ENCODE measurements at places on chromosomes 5 and 9.

- no peak for DNase-seq
Observed at GRCh38 chr5:31770998-31771397, 132.1 kb downstream of the PDZD2 start.

DNA sequence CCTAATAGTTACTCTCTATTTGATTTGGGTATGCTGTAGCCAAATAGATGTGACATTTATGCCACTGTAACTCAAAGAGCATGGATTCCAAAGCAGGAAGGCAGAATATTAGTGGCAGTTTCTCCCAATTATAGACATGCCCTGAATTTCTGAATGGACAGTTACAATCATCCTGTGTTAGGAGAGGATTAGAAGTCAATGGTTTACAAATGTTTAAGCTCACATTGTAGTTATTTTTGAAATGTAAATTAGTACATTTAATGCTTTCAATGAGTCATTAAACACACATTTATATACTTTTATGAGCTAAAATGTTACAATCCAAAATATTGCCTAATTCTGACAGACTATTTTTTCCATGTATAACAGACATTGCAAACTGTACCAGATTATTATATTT is 62.3 kb upstream of the CDH18 start:
- DNase-seq, result no peak

DNA sequence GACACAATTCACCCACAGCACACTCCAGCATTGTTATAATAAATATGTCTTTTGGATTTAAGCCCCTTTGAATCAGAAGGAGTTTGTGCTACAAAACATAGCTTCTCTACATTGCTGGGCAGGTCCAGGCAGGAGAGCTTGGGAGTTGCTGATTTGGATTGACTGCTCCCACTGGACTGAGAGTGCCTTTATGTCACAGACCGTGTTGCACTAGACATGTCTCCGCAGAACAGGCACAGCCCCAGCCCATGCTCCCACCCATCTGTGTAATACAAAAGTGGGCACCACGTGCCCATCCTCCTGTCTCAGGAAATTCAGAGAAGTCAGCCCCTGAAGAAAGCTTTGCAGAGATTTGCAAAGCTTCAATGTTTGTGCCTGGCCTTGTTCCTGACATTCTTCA is 117.1 kb downstream of the MED10 start:
- no peak for DNase-seq

GRCh38 chr9:86979657-86980056 is 32.4 kb upstream of the GAS1 start:
- no peak for DNase-seq

GRCh38 chr9:71326360-71326759 is 204.9 kb upstream of the TRPM3 start:
- DNase-seq, result no peak

DNA sequence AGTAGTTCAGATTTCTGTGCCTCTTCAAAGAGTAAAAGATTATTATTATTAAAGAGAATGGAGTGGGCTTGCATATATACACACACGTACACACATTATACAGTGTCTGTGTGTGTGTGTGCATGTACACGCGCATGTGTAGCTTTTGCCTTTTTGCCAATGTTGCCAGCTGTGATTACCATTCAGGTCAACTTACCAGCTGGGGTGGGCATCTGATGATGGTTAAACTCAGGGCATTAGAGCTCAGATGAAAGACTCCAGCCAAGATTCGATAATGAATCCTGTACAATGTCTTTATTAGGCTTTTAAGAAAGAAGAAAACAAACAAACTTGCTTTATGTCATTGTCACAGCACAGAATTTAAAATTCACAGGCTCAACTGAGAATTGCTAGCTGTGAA is 296.5 kb upstream of the DMAC1 start:
- DNase-seq, result no peak

DNA sequence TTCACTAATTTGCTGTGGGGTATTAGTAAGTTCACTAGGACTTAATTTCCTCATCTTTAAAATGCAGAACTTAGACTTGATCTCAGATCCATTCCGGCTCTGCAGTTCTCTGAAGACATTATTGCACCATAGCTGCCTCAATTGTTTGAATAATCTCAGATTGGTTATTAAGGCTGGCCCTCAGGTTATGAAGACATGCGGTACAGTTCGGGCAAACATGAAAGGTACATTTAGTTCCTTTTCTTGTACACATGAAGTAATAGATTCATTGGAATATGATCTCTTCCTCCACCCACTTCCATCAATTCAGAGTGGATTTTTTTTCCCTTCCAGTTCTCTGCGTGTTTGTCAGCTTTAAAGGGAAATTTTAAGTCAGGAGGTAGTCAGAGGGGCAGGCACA is 28.0 kb downstream of the ATP6V0E1 start:
- DNase-seq, result no peak

- DNase-seq, result no peak
Observed at GRCh38 chr5:84825606-84826005, 440.9 kb upstream of the EDIL3 start.

GRCh38 chr9:130446101-130446861 is 1.5 kb downstream of the ASS1 start:
- DNase-seq, result no peak

DNA sequence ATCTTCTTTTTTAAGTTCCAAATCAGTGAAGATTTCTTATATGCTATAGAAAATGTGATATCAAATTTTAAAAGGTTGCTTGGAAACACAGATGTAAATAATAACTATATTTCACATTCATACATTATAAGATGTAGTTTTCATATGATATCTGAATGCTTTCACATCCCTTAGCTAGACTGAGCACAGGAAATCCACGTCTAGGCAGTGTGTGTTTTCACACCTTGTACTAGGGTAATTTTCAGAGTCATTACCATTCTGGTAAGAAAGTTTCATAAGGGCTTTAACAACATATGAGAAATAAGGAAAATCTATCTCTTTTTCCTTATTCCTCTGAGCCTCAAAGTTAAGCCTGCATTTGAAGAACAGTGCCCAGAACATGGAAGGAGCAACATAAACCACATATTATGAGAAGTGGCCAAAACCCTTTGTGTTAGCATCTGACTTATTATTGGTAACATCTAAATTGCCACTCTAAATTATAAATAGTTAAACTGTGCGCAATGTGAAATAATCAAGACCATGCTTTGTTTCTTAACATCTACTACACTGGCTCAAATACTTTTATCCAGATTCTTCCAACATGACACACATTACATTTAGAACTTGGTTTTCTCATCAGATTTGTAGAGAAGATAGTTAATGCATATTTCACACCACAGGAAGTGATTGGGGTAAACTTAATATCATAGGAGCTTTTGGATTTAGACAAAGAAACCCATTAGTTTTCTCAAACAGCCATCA is 113.3 kb downstream of the PPP2R2B start:
- DNase-seq, result no peak

DNA sequence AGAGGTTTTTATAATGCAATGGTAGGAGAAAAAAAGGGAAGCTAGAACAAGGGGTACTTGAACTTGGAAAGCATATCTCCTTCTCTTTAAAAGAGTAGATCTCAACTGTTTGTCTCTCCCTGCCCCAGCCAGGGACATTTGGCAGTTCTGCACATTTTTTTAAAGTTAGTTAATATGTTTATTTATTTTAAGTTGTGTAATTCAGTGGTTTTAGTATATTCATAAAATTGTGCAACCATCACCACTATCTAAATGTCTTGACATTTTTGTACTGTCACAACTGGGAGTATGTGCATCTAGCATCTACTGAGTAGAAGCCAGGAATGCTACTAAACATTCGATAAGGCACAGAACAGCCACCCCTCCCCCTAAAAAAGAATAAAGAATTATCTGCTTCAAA is 103.5 kb upstream of the DPYSL3 start:
- no peak for DNase-seq

GRCh38 chr9:16515879-16516301 is 354.6 kb downstream of the BNC2 start:
- no peak for DNase-seq

DNA sequence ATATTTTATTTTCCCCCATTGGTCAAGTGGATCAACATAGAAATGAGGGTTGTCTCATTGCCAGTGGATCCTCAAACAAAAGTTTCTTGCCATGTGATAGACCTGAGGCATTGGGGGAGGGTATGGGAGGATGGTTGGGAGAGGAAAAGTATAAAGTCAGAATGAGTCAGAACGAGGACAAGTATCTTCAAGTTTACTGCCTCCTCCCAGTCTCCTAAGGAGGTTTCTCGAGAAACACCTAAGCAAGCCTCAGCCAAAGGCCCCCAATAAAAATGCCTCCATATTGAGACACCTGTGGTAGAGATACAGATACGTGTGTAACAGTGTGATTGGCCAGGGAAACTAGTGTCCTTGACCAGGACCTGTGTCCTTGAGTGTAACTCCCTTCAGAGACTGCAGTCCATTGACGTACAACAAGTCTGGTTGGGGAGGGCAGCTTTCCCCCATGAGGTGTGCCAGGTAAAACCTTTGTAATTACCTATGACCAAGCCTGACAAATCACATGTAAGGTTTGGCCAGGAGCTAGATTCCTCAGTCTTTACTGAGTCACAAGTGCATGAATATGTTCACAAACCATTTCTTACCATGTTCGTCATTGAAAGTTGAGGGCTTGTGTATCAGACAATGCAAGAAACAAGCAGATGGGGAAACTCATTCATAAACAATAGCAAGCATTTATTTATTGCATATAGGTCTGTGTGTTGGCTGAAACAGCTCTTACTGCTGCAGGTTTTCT is 198.6 kb upstream of the SH3GL2 start:
- DNase-seq, result no peak

DNA sequence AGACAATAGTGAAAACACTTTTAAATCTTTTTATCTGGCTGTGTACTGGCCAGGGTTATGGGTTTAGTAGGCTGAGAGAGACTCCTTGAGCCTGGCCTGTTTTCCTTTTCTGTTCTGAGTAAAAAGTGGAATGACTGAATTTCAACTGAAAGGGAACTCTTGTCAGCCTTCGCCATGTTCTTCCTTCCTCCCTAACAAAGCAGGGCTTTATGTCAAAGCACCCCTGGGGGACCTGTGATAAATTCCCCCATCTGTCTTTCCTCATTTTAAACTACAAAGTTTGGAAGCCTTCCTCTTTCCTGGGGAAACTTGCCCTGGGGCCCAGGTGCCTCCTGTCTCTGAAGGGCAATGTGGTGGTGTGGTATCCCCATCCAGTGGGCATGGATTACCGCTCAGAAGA is 29.7 kb downstream of the LARP1 start:
- no peak for DNase-seq

GRCh38 chr9:37880916-37881479 is 22.9 kb downstream of the SLC25A51 start:
- DNase-seq, result no peak

DNA sequence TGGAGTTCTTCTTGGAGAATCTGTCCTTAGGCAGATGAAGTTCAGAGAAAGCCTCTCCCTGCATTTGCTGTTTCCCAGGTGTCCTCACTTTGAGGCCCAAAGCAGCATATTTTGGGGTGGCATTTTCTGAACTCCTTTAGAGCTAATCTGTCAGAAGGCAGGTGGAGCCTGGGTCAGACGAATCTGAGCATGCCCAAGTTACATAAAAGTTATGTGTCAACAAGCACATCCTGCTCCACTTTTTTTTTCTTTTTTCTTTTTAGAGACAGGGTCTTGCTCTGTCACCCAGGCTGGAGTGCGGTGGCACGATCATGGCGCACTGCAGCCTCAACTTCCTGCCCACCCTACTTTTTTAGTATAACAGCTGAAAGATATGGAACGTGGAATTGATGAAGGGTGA is 41.3 kb upstream of the HSPA9 start:
- no peak for DNase-seq

- no peak for DNase-seq
Observed at GRCh38 chr9:34580358-34580757, 9.2 kb downstream of the CNTFR start.

DNA sequence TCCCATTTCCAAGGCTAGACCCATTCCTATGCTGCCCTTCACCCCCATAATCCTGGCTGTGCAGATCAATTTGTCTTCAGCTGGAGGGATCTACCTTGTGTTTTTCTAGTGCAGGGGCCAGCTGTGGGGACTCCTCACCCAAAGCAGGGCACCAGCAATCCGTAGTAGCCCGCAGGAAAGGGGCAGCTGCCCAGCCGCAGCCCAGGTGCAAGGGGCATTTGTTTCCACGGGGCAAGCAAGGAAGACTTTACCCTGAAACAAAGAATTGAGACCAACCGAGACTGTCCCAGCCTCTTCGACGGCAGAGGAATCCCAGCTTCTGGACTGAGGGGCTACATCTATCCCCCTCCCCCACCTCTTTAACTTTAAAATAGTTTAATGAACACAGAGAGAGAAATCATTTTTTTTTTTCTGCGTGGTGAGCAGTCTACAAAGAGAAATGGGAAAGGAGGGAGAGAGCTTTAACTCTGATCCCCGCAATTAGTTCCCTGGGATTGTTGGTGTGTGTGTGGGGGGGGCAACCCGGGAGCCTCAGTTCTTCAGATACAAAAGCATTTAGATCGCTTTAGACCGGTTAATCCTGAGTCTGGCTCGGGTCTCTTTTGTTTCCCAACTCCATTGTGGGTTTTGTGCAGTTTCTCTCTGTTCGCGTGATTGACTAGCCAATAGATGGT is 10.6 kb upstream of the LHX2 start:
- DNase-seq, result no peak

DNA sequence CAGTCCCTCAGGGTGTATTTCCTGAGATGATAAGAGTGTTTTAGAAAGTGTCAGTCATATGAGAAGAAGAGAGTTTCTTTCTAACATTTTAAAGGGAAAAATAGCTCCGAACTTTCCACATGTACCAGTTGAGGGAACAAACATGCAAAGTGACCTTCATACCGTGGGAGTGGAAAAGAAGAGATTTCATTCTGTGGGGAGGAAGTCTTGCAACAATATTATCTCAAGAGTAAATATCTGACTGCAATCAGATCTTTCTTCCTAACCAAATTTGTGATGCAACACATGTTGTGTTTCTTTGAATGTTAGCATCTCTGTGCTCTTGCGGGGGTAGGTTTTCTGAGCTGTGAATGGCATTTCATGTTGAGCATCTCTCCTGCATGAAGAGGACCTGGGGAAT is 30.6 kb downstream of the ANKRD55 start:
- no peak for DNase-seq

DNA sequence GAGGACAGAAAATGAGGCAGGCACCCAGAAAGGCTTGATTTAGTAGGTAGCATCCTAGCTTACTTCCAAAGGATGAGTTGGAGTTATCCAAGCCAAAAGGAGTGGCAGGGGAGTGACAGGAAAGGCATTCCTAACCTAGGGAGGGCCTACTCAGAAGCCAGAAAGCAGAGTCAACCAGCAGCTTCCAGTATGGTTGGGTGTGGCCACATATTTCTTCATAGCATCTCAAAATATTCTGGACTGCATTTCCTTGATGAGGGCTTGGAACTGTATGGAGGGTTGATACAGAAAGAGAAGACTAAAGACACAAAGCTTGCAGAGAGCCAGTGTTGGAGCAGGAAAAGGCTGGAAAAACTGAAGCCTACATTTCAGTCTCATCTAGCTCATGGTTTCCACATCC is 656.8 kb upstream of the DMAC1 start:
- DNase-seq, result no peak

Measured in activated naive CD4-positive, alpha-beta T cell (primary cell).